ENCODE measurements at places on chromosomes 7 and 10.

DNA sequence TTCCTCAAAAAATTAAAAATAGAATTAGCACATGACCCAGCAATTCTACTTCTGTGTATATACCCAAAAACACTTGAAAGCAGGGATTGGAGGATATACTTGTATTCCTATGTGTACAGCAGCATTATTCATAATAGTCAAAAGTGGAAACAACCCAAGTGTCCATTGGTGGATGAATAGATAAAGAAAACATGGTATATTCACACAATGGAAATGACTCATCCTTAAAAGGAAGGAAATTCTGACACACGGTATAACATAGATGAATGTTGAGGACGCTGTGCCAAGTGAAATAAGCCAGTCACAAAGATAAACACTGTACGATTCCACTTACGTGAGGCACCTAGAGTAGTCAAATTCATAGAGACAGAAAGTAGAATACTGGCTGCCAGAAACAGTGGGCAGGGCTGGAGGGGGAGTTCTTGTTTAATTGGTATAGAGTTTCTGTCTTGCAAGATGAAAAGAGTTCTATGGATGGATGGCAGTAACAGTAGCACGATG is 26.6 kb upstream of the KAT6B start:
- DNase-seq, result peak; percentile 31

DNA sequence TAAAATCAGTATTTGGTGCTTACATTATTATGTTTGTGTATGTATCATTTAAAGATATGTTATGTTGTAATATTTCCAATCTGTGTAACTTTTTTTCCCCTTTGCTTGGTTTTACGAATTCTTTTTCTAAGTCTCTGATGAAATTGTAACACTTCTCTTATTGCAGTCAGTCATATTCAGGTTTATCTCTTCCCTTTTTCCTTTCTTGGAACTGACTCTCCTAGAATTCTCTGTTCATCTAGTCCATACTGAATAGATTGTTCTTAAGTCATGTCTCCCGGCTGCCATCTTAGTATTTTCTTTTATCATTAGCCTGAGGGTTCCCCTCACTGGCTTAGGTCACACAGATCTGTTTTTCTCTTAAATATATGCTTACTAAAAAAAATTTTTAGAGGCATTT is 44.6 kb downstream of the PHTF2 start:
- DNase-seq, result no peak

GRCh38 chr7:116770941-116771340 is 91.4 kb upstream of the CAPZA2 start:
- DNase-seq, result no peak

DNA sequence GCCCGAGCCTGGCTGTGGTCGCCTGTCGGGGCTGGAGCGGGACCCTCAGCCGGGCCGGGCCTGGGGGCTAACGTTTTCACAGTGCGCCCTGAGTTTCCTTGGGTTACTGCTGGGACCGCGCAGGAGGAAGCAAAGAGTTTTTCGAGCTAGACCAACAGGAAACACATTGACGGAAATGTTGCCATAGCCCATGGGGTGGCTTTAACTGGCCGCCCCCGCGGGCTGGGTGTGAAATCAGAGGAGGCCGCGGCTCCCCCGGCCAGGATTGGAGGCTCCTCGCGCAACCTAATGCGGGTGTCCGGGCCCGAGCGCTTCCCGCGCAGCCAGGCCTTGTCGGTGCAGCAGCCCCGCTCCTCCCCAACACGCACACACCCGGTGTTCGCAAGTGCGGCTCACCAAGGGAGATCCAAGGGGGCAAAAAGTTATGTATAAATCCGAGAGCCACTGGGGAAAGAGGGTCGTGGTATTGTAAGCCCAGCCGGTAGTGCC is 1.9 kb downstream of the HHEX start:
- DNase-seq, result peak; percentile 96

DNA sequence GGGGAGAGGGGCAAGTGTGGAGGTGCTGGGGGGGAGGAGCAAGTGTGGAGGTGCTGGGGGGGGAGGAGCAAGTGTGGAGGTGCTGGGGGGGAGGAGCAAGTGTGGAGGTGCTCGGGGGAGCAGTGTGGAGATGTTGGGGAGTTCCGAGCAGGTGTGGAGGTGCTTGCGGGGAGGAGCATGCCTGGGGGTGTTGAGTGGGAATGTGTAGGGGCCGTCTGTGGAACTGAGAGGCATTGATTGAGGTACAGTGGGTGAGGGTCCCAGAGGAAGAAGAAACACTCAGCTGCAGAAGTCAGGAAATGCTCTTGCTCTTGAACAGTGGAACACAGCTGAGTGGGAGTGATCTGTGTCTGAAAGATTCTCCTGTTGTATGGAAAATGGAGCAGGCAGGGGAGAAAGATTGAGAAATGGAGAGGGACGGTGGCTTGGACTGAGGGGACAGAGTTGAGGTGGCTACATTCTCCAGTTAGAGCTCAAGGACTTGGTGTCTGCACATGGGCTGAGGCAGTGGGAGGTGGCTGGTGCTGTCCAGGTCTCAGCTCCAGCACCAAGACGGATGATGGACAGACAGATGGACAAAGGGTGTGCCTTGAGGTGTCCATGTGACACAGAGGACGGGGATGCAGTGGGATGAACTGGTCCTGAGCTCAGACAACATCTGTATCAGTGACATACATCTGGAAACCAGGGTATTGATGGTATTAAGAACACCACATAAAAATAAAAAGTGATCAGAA is 25.2 kb upstream of the NCAPG2 start:
- no peak for DNase-seq

DNA sequence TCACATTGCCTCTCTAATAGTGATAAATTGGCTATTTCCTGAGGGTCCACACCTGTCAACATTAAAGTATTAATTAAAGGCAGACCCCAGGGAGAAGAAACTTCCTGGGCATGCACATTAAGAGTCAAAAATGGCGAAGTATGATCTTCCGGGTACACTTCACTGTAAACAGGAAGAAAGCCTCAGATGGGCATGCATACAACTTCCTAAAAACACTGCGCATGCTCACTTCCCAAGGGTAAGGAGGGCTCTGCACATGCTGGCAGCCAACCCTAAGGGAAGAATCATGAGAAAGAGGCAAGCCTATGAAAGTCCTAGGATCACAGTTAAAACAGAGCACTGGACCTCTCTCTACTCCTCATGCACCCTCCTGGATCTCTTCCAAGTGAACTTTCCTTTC is 80.1 kb upstream of the IMMP2L start:
- DNase-seq, result no peak

GRCh38 chr7:23966941-23967340 is 256.9 kb downstream of the STK31 start:
- DNase-seq, result no peak

- DNase-seq, result no peak
These were observed 49.4 kb downstream of the PYROXD2 start for GRCh38 chr10:98365406-98366061.
